GM12864 (cell line): ENCODE measurements at places on chromosomes 5 and 9.

DNA sequence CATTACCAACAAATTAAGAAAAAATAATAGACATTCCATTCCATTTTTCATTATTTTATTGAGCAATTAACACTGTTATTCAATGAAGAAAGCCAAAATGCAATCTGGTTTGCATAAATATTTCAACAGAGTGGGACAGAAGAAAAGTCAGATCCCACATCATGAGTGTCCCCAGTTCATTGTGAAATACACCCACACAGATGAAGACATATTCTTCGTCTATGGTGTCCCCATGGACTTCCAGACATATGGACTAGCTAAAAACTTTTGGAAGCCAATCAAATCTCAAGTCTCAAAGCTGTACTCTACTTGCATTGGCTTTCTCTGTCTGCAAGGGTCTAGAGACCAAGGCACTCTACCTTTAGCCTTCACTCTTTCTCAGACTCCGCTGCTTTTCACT, 194.3 kb downstream of the SEMA5A start:
- no peak for DNase-seq

GRCh38 chr5:73624888-73625287, 1.1 kb upstream of the ARHGEF28 start:
- no peak for DNase-seq

DNA sequence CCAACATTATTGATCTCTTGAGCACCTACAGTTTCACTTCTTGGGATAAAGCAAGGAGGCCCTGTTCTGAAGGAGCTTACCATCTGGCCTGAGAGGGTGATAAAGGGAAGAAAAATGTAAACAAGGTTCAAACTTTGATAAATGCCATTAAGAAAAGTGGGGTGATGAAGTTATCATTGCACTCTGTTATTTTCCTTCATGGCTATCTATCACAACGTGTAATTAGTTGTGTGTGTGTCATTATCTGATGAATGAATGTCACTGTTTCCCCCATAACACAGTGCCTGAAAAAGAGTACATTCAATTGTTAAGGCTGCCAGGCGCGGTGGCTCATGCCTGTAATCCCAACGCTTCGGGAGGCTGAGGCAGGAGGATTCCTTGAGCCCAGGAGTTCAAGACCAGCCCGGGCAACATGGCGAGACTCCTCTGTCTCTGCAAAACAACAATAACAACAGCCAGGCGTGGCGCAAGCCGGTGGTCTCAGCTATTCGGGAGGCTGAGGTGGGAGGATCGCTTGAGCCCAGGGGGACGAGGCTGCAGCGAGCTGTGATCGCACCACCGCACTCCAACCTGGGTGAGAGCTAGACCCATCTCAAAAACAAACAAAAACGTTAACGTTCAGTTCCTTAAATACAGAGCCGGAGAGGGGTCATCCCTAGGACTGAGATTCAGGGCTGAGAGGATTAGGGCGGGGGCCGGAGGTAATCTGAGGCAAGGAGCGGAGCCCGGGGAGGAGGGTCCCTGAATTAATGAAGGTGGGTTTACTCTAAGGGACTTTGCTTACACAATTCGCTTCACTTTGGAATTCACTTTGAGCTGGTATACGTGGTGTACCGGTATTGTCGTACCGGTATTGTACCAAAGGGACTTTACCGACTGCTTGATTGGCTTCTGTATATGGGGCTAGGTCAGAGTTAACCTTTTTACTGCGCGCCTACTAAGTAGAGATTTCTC, 917 bp downstream of the NHP2 start:
- no peak for DNase-seq

GRCh38 chr9:84652496-84653120, 16.9 kb upstream of the NTRK2 start:
- DNase-seq, result no peak

- no peak for DNase-seq
Observed at GRCh38 chr9:98284754-98285153, 29.3 kb upstream of the TBC1D2 start.

- no peak for DNase-seq
Observed at GRCh38 chr9:7811677-7812076, 12.1 kb upstream of the DMAC1 start.

- DNase-seq, result no peak
Observed at GRCh38 chr5:151700820-151701219, 14.1 kb upstream of the SPARC start.

- DNase-seq, result no peak
Observed at GRCh38 chr9:125472926-125473701, 211.5 kb downstream of the GAPVD1 start.

DNA sequence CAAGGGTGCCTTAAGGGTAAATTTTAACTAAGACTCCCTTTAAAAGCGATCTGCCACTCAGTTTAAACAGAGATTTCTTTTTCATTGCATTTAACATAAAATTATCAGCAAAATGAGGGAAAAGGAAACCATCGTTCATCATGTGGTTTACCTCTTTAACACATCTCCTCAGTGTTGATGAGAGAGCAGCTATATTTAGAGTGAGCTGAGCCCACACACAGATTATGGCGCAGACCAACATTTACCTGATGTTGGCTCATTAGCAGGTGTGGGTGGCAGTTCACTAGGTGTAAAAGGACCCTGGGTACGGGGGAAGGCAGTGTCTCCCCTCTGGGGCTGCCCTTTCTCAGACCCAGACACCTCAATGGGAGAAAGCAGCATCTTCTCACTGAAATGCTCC, 149.8 kb downstream of the ENTREP1 start:
- no peak for DNase-seq

DNA sequence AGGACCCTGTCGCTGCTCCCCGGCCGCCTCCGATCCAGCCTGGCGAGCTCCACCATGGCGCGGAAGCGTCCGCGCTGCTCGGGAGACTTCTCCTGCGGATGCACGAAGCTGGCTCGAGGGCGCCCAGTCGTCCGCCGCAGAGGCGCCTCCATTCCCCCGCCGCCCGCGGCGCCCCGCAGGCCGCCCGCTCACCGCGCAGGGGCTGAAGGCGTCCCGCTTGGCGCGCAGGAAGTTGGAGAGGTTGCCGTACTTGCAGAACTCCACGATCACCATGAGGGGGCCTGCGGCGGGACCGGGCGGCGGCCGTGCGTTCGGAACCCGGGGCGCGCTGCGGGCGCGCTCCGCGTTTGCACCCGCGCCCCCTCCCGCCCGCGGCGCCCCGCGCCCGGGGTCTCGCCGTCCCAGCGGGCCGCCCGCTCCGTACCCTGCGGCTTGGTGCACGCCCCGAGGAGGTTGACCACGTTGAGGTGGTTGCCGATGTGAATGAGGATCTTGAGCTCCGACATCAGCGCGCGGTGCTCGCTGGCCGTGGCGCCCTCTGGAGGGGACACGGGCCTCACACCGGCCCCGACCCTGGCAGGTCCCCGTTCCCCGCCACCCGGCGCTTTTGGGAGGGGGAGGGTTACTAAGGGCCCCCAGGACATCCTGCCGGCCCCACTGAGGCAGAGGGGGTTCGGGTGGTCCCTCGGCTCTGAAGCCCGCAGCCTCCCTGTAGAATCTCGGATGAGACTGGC, 27.7 kb upstream of the SCGB3A1 start:
- DNase-seq, result no peak

GRCh38 chr5:16617274-16617968, 624 bp upstream of the RETREG1 start:
- no peak for DNase-seq

- no peak for DNase-seq
Observed at GRCh38 chr9:23677446-23677845, 148.6 kb downstream of the ELAVL2 start.

DNA sequence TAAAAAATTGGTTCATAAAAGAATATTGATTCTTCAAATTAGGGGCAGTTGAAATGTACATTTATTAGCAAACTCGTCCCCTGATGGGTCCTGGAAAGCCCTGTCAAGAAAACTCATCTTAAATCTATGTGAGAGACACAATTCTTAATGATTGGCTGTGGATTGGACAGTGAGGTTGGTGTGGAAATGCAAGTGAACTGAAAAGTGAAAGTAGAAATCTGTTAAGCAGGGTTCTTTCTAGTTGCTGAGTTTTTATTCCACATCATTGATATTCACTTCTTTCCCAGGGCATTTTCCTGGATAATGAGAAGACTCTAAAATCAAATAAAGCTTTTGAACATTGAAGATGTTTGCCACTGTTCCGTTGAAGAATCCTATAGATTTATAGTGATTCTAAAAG, 292.4 kb downstream of the MAST4 start:
- no peak for DNase-seq

- no peak for DNase-seq
Observed at GRCh38 chr9:78406933-78407332, 110.0 kb downstream of the PSAT1 start.

DNA sequence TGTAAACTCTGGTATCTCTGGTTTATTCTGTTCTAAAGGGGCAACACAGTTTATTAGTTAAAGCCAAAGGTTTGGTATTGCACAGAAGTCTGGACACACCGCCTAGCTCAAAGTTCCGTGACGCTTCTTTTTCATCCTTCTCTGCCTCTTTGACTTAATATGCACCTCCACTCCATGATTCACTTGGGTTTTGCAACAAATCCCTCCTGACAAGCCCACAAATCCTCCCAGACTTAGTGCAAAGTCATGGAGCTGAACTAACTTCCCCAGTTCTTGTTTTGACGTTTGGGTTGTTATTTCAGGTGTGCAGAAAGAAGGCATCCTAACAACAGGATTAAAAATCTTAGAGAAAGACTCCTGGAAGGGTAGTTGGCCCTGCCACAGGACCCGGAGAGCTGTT, 441.6 kb upstream of the DMAC1 start:
- no peak for DNase-seq

GRCh38 chr5:7410936-7411511, 15.1 kb downstream of the ADCY2 start:
- no peak for DNase-seq

DNA sequence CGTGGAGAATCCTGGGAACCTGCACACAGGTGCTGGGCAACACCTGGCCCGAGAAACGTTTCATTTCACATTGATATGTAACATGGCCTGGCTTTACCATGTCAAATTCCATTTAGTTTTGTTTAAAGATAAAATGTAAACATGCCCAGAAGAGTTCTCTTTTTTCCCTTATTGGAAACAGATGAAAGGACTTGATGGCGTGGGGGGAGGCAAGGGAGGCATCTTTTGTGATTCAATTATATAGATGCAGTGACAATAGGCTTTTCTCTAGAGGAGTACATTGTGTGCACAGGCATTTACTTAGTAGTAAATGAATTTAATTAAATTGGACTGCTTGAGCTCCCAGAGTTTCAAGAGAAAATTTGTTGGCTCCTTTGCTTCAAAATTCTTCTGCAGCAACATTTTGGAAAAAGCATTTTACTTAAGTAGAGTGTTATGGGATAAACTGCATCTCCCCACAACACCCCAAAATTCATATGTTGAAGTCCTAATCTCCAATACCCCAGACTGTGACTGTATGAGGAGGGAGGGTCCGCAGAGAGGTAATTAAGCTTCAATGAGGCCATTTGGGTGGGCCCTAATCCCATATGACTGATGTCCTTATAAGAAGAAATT, 254.3 kb upstream of the NFIL3 start:
- no peak for DNase-seq

DNA sequence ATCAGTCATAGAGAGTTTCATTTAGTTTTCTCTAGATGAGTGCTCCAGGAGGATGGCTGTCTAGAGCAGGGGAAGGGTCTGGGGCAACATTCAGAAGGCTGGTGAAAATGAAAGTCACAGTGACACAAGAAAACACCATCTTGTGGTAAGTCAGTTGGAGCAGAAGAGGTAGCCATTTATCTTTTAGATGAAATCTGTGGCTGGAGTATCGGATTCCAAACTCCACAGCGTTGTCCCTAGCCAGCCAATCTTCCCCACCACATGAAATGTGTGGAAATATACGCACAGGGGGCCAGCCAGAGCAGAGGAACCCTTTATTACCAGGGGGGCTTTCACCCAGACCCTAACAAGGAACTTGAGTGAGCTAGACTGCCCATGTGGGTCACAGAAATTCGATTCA, 15.9 kb upstream of the TNFAIP8 start:
- DNase-seq, result no peak

DNA sequence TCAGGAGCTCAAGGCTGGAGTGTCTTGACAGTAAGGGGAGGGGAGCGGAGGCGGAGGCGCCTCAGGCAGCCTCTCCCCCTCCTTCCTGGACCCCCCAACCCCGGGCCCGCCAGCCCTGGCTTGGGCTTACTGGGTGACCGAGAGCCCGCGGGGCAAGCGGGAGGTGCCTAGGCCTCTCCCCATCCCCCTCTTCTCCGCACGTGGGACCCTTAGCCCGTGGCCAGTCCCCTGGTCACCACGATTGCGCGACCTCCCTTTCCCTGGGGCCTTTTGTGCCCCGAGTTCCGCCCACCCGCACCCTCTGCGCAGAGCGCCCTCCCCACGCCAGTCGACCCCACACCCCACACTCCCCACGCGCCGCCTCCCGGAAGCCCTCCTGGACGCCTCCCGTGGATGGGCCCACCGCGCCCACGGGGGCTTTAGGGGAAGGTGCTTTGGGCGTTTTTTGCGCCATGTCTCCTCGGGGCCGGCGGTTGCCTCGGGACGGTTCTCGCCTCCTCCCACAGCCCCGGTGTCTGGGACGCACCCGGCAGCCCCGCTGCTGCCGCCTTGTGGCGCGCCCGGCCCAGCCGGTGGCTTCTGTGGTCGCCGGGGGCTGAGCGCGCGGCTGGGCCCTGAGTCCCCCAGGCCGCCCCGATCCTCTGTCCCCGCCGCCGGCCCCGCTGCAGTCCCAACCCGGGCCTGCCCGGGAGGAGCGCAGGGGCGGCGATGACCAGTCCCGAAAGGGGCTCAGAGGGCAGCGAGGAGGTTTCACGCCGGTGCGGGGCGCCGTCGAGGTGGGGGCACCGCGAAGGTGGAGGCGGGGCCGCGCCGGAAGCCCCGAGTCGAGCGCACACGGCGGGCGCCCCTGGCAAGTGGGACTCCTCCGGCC, 3.2 kb downstream of the TOR4A start:
- no peak for DNase-seq

GRCh38 chr5:54021431-54022164, 288.8 kb downstream of the ARL15 start:
- DNase-seq, result no peak

DNA sequence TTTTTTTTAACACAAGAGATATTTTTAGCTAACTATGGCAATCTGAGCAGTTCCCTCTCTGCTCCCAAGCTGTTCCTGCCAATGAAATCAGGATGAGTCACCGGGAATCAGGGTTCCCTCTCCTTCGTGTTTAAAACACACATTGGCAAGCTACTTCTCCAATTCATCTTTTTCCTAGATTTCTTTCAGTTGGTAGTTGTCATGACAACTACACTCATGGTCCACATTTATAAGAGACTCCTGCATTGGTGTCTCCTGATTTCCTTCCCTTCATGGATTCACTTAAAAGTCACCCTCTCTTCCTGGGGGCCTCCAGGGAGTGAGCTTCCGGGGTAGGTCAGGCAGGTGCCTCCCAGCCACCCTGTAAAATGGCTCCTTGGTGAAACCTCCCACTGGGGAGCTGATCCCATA, 72.3 kb upstream of the NIPAL4 start:
- no peak for DNase-seq
